ENCODE measurements at places on chromosomes 1 and 21. TPM values are rescaled to one million over a fixed set of nuclear protein-coding genes. Genes with fewer than 3 reads are reported as not detected.

- DNase-seq: no peak
Observed at GRCh38 chr1:169890761-169891538, 2.7 kb downstream of the SCYL3 start.

DNA sequence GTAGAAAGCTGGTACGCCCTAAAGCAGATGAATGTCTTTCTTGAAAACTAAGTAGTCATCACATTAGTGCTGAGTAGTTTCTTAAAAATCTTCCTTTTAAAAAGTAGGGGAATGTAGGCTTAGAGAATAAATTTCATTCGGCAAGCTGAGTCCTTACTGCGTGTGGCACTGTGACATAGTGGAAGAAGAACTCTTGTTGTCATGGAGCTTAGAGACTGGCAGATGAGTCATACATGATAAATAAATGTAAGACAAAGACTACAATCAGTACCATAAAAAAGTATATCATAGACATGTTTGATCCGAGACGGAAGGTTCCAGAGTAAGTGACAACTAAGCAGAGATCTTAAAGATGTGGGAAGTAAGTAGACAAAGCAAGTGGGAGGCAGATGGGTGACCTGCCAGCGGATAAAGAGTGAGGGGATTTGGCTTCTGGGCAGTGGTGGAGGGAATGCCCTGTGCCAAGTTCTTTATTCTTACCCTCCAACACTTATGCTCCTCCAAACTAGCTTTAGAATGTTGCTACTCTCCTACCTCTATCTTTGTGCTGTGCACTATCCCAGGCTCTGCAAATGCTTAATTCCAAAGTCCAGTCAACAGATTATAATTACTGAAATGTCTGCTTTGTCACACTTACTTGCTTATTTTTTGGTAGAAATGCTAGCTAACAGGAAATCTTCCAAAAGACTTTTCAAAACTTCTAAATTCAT, 608.5 kb upstream of the USP24 start:
- no peak for DNase-seq

DNA sequence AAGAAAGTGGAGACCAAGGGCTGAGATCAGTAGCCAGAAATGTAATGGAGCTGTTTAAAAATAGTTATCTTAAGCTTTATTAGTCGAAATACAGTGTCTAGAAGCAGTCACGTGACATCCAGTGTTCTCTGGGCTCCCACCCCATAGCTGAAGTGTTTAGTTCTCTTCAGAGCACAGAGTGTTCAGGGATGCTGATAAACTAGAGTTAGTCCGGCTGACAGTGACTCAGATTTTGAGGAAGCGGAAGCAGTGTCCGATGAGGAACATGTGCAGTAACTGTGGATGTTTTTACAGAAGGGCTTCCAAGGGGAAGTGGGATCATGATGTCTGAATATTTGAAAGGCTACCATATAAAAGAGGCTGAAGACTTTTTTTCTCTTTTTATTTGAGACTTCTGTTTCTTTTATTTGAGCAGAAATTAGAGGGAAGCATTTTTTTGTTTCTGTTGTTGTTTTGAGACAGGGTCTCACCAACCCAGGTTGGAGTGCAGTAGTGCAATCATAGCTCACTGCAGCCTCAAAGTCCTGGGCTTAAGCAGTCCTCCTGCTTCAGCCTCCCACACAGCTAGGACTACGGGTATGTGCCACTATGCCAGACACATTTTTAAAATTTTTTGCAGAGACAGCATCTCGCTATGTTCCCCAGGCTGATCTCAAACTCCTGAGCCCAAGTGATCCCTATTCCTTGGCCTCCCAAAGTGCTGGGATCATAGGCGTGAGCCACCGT, 124.2 kb downstream of the GALNT2 start:
- DNase-seq: no peak

DNA sequence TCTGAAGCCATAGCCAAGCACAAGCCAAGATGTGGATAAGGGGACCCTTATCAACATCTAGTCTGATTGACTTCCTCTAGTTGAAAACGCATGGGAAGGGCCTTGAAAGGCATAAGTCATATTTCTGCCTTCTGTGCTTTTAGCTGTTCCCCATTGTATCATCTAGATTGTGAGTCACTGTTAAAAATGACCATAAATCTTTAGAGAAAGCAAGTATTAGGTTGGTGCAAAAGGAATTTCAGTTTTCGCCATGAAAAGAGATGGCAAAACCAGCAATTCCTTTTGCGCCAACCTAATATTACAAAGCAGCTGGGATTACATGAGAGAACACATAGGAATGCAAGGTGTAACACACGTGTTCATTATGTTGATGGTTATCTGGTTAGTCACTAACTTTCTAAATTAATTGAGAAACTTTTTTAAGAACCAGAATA, 63.6 kb downstream of the CLIC6 start:
- no peak for DNase-seq

DNA sequence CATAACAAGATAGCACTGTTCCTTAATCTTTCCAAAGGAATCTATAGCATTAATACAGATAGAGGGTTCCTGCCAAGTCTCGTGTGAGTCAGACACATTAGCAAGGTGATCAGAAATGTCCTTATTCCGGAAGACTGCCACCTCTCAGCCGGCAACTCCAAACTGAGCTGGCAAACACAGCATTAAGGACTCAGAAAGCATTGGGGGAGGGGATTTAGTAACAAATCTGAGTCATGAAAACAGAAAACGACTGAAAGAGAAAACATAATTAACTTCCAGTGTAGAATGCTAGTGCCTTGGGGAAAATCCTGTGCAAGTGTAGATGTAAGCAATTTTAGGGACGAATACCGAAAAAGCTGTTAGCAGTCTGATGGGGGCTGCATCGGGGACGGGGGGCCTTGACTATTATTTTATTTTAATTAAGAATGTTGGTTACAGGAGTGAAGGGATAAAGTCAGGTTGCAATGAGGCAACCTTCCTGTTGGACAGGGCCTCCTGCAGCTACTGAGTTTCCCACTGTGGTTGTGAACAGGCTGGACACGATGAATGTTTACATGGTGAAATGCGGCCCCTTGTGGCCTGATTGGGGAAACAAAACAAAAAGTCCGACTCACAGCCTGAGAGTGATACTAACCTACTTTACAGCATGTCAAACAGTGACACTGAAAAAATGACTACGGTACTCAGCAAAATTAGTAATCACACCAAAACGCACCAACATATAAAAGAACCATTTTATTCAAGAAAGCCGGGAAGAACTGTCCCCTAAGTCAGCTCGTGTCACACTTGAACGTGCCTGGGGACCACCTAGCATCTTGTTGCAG, 20.7 kb downstream of the MIS18A start:
- DNase-seq: no peak

DNA sequence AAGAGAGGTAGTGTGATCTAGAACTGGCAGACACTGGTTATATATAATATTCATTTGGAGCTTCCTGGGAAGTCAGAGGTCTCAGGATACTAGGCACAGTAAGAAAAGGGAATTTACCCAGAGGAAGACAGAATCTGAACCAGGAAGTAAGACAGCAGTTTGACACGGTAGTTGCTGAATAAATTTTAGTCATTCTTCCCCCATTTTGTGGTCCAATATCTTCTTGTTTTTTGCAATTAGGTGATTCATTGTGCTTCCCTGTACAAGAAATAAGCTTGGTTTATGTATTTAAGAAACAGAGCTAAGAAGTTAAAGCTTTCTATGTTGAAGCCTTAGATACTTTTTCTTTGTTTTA, 1.3 kb downstream of the TMEM167B start:
- DNase-seq: no peak

- DNase-seq: no peak
Observed at GRCh38 chr21:45543371-45543709, 1.1 kb upstream of the SLC19A1 start.

The ADORA3 gene
- not detected for total RNA-seq

The ADAMTS5 gene
- not detected for total RNA-seq

DNA sequence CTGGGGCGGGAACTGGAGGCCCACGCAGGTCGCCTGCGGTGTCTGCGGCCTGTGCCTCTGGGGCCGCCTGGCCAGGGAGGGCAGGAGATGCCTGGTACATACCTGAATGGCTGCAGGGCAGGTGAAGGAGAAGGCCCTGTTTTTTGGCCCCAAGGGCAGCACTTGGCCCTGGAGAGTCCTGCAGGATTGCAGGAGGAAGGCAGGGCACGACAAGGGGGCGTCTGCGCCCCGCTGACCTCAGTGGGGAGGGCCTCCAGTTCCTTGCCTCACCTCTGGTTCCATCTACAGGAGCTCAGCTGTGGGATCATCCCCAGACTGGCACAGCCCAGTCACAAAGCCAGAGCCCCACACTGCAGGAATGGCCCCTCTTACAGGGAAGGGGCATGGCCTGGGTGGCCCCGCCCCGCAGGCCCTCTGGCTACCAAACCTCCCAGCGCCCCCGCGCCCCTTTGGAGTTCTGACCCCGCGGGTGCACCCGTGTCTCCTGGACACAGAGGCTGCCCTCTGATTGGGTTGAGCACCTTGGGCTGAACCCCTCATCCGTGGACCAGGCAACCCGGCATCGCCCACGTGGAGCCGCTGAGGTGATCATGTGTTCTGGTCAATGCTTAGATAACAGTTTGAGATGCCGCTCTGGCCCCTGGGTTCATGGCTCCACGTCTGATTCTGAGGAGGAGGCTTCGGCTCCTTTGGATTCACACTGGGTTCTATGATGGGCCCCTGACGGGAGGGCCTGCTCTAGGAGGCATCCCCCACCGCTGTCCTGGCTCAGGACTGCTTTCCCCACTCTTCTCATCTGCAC, 1.3 kb upstream of the PEX10 start:
- no peak for DNase-seq

GRCh38 chr1:235892202-235892601, 25.5 kb upstream of the LYST start:
- DNase-seq: no peak

GRCh38 chr21:42216726-42217572, 2.0 kb upstream of the ABCG1 start:
- no peak for DNase-seq

The CFAP74 gene
- not detected for total RNA-seq

DNA sequence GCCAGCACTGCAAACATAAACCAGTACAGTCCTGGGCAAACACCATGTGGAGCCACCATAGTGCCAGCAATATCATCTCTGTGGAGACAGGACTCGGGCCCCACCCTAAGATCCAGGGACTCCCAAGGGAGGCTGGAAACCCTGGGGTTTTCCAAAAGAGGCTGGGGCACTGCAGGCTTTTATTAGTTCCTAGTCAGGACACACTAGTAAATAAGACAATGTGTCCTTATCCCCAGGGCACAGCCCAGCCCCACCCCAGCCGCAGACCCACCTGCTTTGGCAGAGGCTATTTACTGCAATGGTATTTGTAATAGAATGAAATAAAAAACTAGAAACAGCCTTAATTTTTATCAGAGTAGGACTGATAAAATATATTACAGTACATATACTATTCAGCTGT, 486 bp upstream of the GJB3 start:
- DNase-seq: no peak

DNA sequence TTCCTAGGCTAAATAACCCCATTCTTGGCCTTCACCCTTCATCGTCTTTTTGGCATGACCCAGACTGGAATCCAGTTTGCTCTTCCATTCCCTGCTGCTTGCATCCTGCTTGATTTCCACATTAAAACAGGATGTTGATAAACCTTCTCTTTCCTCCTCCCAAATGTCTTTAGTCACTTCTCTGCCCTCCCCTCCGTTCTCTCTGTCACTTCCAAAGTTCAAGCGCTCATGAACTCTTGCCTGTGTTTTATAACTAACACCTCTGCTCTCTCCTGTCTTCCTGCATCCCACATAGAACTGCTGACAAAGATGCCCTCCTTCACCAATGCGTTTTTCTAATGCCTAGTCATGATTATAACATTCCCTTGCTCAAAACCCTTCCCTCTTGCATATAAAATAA, 65.6 kb upstream of the SLC44A3 start:
- no peak for DNase-seq

The RHOU gene
- 1.5 TPM for total RNA-seq

The UBAP2L gene
- 188 TPM for total RNA-seq

- no peak for DNase-seq
Observed at GRCh38 chr1:229905652-229906051, 161.4 kb upstream of the GALNT2 start.

DNA sequence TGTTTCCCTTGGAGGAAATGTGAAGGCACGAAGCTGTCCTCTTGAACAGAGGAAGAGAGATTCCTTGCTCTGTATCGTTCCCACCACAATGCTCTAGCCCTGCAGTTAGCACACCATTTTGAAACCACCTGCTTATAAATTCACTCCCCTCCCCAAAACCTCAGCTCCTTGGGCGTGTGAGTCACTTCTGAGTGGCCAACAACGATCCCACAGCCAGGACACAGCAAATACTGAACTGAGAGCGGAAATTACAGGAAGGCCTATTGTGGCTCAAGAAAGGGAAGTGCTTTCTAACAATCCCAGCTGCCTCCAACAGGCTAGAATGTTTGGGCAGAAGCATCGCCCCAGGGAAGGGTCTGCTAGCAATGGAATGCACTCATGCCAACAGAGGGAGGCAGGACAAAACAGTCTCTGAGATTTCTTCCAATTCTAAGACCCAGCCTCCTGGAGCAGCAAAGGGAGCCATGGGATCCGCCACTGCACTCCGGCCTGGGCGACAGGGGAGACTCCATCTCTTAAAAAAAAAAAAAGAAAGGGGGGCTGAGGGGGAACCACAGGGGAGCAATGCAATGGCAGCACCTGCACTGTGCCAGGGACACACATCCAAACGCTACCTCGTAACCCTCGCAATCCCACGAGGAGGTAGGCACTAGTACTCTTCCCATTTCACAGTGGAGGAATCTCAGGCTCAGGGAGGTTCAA, 1.9 kb downstream of the TMEM53 start:
- no peak for DNase-seq

All from T-cell (primary cell).